A172 (cell line): ENCODE measurements at places on chromosomes 5 and 9.

GRCh38 chr5:59264013-59264412 lies 629.5 kb downstream of the PDE4D start:
- no peak for DNase-seq

GRCh38 chr5:154813158-154813557 lies 37.2 kb downstream of the FAXDC2 start:
- DNase-seq, result no peak

- no peak for DNase-seq
These were observed 104.7 kb downstream of the YIPF5 start for GRCh38 chr5:144065786-144066185.

- no peak for DNase-seq
These were observed 36.4 kb upstream of the TBC1D2 start for GRCh38 chr9:98291820-98292219.

GRCh38 chr9:137085920-137086530 lies 760 bp upstream of the MAN1B1 start:
- peak; percentile 61 for DNase-seq

DNA sequence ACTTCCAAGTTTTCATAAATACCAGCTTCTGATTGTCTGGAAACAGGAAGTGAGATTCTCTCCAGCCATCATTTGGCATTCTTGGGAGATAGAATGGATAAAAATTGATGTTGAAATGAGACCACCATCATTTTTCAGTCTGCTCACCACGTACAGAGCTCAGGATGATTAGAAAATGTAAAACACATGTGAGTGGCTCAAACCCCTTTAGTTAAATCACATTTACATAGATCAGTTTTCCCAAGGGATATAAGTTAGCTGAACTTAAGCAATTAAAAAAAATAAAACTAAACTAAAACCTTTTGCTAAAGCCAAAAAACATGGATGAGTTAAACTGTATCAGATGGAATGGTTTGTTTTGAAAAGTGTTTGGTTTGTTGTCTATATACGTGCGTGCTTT lies 37.1 kb upstream of the GDNF start:
- no peak for DNase-seq

DNA sequence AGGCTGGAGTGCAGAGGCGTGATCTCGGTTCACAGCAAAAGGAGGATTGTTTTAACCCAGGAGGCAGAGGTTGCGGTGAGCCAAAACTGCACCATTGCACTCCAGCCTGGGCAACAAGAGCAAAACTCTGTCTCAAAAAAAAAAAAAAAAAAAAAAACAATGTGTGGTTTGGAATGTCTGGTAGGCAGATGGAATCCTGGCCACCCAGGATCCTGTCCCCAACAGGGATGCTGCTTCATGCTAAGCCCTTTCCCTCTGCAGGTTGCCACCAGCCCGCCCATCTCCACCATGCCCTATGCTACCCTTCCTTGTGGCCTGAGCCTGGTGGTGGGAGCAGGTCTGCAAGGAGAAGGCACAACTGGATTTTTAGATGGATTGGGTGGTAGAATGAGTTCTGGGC lies 129.7 kb upstream of the HAND1 start:
- DNase-seq, result no peak

- DNase-seq, result no peak
These were observed 53.8 kb upstream of the SNCAIP start for GRCh38 chr5:122258241-122258640.

- DNase-seq, result no peak
These were observed 254 bp downstream of the STRBP start for GRCh38 chr9:123268199-123268464.

DNA sequence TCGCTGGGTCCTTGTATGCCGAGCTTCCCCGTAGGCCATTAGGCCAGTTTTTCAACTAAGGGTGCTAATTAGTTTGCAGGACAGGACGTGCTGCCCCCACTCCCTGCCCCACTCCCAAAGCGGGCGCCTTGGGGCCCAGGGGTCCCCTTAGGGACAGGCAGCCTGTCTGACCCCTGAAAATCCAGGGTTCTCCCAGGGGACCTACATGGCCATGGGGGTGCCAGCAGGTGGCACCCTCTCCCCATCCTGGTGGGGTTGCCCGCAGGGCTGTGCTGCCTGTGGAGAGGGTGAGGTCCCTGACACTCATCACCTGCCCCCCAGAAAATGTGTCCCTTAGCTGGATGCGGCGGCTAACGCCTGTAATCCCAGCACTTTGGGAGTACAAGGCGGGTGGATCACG lies 8.5 kb upstream of the CCDC187 start:
- peak; percentile 64 for DNase-seq

GRCh38 chr9:83182071-83182470 lies 119.1 kb upstream of the RASEF start:
- no peak for DNase-seq

DNA sequence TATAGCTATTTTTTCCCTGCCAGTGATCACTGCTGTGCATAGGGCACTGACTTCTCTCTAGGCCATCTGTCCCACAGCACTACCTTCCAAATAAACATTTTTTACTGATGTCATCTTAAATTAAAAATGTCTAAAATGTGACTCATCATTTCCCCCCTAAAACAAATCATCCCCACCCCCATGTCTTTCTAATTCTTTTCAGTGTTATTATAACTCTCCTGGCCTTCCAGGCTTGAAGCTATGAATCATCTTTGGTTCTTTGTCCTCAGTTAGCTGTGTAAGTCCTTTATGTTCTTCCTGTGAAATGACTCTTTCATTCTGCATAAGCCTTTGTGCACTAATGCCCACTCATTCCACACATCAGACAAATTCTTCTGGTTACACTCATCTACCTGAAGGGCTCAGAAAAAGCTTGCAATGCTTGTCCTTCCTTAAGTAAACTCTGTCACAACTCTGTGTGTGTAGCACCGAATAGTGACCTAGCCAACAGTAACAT lies 78.1 kb downstream of the CFAP95 start:
- peak; percentile 94 for DNase-seq

DNA sequence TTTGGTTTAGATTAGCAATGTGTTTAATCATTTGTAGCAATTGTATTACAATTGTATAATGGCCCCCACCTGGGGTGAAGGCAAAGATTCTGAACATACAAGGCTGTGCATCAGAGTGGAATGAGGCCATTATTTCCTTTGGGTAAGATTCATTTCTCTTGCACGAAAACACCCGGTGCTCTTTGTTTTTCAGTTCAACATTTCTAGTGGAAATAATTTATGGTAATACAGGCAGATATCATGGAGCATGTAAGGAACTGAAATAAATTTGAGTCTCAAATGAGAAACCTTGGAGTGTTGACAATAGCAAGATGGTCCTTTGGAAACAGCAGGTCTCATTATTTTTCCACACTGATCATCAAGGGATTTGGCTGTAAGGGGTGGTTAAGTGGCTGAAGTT lies 475.9 kb downstream of the GABRG2 start:
- no peak for DNase-seq

DNA sequence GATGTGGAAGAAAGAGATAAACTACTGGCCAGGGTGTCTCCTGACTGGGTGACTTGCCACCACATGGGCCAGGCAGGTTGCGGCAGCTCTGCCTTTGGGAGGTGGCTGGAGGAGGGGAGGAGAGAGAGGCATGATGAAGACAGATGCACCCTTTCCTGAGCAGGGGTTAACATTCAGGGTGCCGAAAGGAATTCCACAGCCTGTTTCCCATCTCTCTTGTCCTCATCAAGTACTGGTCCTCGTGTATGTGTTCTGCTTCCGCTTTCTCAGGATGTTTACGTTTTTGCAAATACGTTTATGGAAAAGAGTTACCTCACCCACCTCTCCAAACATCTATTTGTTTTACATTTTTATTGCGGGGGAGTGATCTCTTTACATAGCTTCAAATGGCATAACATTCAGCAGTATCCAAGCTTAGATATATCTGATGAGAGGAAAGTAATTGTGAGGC lies 73.4 kb downstream of the C9orf85 start:
- DNase-seq, result no peak

GRCh38 chr5:154209591-154210081 lies 19.1 kb downstream of the GALNT10 start:
- DNase-seq, result no peak

- DNase-seq, result no peak
These were observed 38.3 kb upstream of the ZFYVE16 start for GRCh38 chr5:80369521-80369920.

- no peak for DNase-seq
These were observed 38.2 kb upstream of the EXOC3 start for GRCh38 chr5:404666-405241.

DNA sequence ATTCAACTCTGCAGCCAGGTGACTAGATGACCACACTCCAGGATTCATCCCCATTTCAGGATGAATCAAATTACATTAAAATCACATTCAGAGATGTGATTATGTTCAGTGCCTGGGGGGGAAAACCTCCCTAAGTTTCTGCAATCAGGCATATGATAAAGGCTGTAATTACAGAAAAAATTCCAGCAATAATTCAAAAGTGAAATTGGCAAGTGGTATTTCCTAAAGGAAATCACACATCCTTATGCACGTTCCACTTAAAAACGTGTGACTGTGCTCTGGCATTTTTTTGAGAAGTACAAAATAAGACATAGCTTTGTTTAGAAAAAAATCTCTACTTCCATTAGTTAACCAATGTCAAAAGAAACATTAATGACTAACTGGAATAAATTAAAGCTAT lies 5.3 kb downstream of the SLC24A2 start:
- DNase-seq, result no peak

DNA sequence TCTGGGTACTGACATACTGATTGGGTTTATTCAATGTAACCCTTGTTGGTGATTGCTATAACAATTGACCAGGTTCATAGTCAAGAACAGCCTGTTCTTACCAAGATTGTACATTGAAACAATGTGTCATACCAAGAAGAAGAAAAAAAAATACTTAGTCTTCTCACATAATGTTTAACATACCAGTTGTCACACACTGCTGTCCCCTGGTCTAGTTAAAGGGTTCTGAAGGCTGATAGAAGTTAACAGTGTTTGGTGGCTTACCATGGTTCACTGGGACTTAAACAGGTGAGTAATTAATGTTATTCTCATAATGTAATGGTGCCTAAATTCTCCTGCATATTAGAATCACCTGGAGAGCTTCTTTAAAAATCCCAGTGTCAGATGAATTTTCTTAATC lies 18.5 kb upstream of the CDC42SE2 start:
- DNase-seq, result no peak

DNA sequence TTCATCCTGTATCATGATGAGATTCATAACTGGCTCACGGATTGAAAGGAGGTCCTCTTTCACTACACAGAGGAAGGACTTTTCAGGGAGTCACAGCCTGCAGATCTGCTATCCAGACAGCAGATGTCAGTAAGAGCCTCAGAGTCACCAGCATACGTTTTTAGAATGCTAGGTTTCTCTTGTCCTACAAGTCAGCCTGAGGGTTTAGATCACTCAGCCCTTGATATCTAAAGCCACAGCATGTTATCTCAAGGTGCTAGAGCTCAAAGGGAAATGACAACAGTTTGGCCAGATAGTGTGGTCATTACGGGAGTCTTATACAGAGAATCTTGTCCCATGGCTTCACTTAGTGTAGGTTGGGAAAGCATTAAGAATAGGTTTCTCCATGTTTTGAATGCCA lies 30.9 kb upstream of the SLC46A2 start:
- peak; percentile 47 for DNase-seq

DNA sequence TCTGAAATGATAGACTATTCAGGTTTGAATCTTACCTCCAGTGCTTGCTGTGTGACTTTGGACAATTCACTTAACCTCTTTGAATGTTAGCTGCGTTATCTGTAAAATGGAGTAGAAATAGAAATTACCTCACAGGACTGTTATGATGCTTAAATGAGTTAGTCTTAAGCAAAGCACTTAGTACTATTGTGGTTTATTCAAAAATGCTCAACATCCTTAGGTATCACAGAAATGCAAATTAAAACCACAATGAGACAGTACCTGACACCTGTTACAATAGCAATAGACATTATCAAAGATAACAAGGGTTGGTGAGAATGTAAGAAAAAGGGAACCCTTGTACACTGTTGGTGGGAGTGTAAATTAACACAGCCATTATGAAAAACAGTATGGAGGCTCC lies 77.6 kb upstream of the FREM1 start:
- no peak for DNase-seq

- no peak for DNase-seq
These were observed 72.8 kb downstream of the SLC1A1 start for GRCh38 chr9:4563105-4563504.

DNA sequence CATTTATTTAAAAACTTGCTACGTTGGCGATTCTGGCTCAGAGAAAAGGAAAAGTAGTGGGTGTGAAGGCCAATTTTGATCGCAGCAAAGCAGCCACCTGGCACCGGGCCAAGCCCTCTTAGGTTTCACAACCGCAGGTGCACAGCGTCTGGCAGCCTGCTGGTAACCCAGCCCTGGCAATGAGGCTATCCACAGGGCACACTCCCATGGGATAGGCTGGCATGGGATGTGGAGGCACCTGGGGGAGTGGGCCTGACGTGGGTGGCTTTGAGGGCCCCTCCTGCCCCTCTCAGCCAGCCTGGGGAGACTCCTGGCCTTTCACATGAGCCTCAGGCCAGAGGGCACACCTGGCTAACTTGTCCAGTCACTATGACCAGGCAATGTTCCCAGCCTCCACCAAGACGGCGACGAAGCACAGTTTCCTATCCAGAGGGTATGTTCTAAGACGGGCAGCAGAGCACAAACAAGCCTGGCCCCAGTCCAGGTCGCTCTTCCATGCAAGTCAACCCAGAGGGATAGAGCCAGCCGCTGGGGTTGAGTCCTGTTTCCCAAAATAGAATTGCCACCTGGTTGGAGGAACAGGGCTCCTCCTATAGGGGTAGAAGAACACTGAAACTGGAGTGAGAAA lies 19.0 kb downstream of the CMBL start:
- no peak for DNase-seq

DNA sequence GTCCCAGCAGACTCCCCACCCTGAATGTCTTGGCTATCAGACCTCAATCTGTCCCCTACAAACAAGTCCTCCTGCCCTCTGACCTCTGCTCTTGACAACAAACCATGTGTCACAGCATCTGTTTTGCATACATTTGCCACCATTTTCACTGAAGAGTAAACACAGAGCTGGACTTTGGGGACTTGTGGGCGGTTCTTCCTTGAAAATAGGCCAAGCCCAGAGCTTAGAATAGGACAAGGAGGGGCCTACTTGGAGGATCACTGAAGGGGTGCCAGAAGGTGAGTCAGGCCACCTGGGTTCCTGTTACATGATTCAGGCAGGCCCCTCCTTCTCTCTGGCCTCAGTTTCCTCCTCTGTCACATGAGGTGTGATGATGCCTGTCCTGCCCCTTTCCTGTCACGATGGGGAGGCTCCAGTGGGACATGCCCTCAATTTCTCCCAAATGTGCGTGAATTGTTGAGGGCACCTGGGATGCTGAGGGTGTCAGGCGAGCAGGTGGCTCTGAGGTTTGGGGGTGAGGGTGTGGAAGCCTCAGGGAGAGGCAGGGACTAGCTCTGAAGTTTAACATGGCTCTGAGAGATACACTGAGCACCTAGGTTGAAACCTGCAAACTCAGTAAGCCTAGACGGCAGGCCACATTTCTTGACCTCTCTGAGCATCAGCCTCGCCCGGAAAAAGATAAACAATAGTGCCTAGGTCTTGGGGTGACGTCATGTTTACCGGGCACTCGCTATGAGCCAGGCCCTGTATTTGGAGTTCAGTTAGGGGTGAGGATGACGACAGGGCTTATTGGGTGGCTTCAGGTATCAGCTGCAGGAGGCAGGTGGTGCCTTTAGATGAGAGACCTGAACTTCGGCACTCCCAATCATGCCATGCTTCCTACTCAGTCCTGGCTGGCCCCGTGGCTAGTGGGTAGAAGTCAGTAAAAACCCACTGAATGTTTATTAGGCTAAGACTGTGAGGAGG lies 107.6 kb upstream of the PITX1 start:
- peak; percentile 76 for DNase-seq

- DNase-seq, result no peak
These were observed 229.3 kb downstream of the SLF1 start for GRCh38 chr5:94847726-94848125.

- no peak for DNase-seq
These were observed 92.6 kb downstream of the TMEM174 start for GRCh38 chr5:73265641-73266040.
